Endothelial cell of umbilical vein (primary cell): ENCODE measurements at places on chromosomes 4 and X.

DNA sequence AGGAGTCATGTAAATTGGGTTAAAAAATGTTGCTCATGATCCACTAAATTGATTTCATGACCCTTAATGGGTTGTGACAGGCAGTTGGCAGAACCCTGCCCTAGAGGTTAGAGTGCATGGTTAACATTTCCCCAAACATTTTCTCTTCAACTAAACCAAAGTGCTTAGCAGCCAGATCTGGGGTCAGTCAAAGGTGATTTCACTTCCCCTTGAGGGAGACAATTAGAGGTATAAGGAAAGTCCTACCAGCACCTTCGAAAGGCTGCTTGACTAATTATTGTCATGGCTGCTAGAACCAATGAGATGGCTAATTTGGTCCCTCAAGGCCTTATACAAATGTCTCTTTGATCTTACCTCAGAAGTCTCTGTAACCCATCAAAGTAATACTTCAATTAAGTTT is 30.9 kb upstream of the INTS6L start:
- no peak for DNase-seq

DNA sequence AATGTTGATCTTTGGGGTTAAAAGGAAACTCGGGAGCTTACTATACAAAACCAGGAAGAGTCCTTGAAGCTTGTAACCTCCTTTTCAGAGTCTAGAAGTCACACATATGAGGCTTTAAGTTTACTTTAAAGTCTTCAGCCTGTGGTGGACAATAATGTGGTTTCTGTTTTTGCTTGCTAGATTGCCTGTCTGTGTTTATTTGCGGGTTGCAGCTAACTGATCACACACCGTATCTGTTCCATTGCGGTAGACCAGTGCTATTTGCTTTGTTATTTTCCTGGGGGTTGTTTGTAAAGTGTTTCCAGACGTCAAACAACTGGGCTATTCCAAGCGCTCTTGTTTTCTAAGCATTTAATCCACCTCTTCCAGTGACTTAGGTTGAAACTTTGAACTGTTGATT is 143.0 kb upstream of the GYPA start:
- no peak for DNase-seq

- no peak for DNase-seq
Observed at GRCh38 chr4:68576272-68577125, at the start of gene UGT2B17. UGT2B17 (minus strand) TSS chr4:68576322; CDS start chr4:68568484, 7,838 bp downstream.

GRCh38 chr4:3308691-3309090 is 15.9 kb downstream of the RGS12 start:
- DNase-seq: no peak

DNA sequence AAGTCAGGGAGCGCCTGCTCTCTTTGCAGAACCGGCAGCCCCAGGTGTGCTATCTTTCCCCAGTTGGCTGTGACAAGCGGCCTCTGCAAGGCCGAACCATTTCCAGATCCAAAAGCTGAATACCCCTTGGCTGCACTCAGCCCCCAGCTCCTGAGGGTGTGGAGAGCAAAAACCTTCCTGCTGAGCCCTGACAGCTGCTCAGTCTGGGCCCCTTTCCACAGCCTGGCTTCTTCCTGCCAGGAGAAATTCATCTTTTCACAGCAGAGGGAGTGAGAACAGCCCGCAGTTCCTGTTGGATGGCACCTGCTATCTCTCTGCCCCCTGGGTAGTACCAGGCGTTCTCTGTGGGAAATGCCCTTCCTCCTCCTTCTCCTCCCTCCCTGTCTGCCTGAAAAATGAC is 78.4 kb downstream of the DRD5 start:
- no peak for DNase-seq

- DNase-seq: peak; percentile 72
Observed at GRCh38 chr4:101284546-101284945, 62.8 kb downstream of the PPP3CA start.

DNA sequence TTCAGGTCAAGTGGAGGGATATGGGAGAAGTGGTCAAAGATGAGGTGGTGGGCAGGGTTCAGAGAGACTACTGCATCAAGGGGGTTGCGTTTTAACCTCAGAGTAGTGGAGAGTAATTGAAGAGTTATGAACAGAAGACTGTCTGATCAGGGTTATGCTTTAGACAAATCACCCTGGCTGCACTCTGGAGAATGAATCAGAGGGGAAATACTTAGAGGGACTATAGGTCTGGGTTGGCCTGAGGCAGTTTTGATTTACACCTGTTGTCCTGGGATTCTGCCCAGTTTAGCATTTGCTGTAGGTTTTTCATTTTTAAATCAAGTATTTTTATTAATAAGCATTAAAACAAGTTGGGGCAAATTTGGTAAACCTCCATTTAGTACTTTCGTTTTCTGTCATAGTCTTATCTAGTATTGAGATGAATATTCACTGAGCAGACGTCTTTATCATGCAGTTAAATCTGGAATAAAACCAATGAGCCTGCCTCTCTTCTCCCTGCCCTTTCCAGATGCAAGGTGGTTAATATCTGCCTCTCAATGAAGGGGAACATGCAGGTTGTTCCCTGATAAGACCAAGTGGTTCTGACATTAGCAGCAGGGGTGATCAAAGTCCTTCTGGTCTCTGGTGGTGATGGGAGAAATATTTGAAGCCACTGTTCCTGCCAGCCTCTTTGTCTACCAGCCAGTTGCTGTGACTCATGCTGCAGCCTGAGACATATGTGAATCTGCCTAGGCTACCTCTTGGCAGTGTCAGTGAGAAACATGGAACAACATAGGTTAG is 116.0 kb upstream of the RPS6KA3 start:
- DNase-seq: no peak
